ENCODE measurements at places on chromosomes 3 and 15. TPM values are rescaled to one million over a fixed set of nuclear protein-coding genes. Genes with fewer than 3 reads are reported as not detected.

GRCh38 chr3:69252631-69253030, 130.2 kb upstream of the LMOD3 start:
- no peak for DNase-seq

- DNase-seq = no peak
These were observed 1.4 kb upstream of the SNX33 start for GRCh38 chr15:75646112-75646943.

GRCh38 chr15:97712530-97712929, 248.0 kb upstream of the ARRDC4 start:
- no peak for DNase-seq

DNA sequence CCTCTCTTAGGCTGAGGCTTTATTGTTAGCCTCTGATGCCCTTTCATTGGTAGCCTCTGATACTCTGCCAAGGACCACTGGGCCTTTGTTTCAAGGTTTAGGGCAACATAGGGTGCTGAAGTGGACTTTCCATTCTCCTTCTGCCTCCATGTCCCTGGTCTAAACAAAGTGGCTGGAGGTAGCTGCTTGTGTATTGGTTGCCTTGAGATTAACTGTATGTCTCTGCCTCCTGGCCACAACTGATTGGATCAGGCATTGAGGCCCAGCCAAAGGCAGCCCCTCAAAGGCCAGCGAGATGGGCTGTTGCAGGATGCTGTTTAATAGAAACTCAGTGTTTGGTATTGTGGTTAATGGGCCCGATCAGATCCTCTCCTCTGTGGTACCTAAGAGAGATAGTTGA, 77.9 kb upstream of the PRR23C start:
- DNase-seq = no peak

DNA sequence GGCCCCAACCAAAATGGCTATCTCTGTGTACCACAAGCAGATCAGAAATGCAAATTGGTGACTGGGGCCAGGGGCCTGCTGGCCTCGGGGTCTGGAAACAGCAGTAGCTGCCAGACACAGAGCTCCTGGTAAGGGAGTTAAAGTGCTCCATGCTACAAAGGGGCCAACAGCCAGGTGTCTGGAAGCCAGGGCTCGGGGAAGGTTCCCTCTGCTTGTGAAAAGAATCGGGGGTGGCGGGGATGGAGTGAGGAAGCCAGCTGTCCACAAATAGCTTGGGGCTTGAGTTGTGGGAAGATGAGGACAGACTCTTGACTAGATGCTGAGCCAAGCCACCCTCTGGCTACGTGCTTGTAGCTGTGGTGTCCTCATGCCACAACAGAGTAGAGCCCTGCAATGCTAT, 39.3 kb downstream of the CHRD start:
- DNase-seq = no peak

The PLSCR4 gene
- total RNA-seq = 1.6 TPM

- no peak for DNase-seq
These were observed 133.2 kb downstream of the ALDH1A2 start for GRCh38 chr15:57932348-57932747.

- DNase-seq = no peak
These were observed 1.3 kb downstream of the RBPMS2 start for GRCh38 chr15:64774037-64774628.

The MEX3B gene
- 6.1 TPM for total RNA-seq

The ACOX2 gene
- 4.2 TPM for total RNA-seq

The CCRL2 gene
- total RNA-seq = 0.29 TPM

DNA sequence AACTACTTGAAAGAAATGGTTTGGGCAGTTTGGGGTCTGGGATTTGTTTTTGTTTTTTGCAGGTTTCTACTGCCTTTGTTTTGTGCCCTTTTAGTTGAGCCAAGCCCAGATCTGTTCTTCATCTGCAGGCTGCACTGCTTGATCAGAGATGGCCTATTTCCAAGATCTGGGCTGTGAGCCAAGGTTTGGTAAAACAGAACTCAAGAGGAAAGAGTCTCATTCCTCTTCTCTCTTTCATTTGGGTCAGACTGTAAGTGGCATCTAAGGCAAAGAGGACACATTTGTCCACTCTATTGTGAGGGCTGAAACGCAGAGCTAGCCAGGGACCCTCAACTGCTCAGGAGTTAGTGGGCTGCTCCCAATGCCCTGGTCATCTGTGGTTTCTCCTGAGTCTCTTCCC, 104.4 kb upstream of the UBE3A start:
- DNase-seq = peak; percentile 48

The IGF1R gene
- total RNA-seq = 6.2 TPM

GRCh38 chr15:66682865-66683264, 19.2 kb upstream of the SMAD6 start:
- no peak for DNase-seq

DNA sequence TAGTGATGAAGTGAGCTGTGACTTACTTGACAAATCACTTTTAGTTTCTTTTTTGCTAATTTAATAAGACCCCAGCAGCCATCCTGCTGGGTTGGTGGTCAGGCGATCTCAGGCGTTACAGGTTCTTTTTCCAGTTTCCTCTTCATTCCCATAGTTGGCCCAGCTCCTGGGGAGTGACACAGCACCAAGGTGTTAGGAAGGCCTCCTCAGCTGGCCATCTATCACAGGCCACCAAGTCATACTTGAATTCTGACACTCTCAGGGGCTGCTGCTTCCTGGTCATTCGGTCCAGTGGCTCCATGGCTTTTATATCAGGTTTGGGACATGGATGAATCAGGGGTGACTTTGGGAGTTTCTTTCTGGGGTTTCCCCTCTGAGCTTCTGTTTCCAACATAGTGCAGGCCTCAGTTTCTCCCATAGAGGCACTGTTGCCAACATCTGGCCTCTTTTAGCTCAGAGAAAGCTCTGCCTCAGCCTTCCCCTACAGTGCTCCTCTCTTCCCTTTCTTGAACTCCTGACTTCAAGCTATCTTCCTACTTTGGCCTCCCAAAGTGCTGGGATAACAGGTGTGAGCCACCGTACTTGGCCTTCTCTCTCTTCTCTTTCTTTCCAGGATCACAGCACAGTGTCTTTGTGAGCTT, 211.8 kb downstream of the NR2F2 start:
- no peak for DNase-seq

DNA sequence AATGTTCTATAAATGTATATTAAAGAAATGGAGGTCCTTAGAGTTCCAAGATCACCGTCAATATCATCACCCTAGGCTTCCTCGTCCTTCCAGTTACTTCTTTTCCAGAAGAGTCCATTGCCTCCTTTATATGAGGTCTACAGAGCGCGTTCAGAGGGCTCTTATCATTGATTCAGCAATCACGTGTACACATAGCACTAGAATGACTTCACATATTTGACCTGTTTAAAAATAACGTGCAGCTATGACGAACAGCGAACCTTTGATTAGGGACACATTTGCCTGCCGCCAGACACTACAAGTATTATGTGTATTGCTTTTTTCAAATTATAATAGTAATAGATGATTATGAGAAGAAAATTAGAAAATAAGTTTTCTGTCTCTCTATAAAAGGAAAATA, 26.0 kb downstream of the IGF1R start:
- no peak for DNase-seq

The GJD2 gene
- not detected for total RNA-seq

DNA sequence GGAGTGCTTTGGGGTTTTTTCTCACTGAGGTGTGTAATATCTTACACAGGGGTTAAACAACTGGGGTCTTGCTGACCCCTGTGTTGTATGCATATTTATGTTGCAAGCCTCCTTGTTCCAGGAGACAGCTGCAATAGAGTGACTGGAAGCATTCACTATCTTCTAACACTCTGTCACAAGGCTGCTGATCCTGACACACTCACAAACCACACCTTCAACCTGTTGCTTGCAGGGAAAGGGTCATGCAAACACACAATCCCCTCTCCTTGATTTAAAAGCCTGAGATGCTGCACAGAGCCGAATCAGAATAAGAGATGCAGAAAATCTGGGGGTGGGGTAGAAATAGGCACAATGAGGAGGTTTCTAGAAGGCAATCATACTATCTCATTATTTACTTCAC, 197.3 kb downstream of the CADPS start:
- DNase-seq = no peak

The SUSD5 gene
- 2.3 TPM for total RNA-seq

The SLC15A2 gene
- 0.17 TPM for total RNA-seq

- DNase-seq = no peak
These were observed 59.5 kb upstream of the SUCLG2 start for GRCh38 chr3:67713764-67714469.

The BNC1 gene
- total RNA-seq = 8.5 TPM

- no peak for DNase-seq
These were observed 88.7 kb downstream of the CACNA2D3 start for GRCh38 chr3:54211097-54211496.

DNA sequence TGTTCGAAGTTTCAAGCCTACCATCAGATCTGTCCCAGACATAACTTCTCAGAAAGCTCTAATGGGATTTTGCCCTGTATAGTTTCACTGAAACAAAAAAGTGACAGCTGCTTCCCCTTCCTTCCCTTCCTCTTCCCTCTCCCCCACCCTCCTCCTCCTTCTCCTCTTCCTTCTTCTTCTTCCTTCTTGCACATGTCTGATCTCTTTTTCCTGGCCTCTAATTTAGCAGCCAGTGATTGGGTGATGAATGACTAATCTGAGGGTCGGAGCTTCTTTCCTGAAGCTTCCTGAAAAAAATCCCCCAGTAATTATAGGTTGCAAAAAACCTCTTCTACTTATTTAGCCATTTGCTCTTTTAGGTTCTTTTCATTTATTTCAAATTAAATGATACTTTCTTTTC, 168.7 kb downstream of the POTEB3 start:
- DNase-seq = no peak

DNA sequence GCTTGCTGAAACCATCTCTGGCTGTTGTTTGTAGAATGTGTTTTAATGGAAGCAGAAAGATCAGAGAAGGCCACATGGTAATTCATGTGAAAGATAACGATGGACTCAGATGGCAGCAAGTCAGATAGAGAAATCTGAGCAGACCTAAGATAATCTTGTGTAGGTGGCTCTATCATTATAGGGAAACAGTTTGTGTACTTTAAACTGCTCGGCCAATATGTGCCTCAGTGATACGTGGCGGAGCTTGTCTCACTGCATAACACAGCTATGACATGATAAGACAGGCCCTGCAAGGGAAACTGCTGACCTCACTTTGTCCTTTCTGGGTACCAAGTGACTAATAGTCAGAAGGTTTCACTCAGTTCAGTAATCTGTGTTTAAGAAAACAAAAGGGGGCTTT, 51.0 kb downstream of the MME start:
- DNase-seq = no peak

- DNase-seq = peak; percentile 39
These were observed 36.4 kb upstream of the MYZAP start for GRCh38 chr15:57555270-57555669.

- DNase-seq = no peak
These were observed 80.1 kb downstream of the RSL24D1 start for GRCh38 chr15:55116636-55117035.

DNA sequence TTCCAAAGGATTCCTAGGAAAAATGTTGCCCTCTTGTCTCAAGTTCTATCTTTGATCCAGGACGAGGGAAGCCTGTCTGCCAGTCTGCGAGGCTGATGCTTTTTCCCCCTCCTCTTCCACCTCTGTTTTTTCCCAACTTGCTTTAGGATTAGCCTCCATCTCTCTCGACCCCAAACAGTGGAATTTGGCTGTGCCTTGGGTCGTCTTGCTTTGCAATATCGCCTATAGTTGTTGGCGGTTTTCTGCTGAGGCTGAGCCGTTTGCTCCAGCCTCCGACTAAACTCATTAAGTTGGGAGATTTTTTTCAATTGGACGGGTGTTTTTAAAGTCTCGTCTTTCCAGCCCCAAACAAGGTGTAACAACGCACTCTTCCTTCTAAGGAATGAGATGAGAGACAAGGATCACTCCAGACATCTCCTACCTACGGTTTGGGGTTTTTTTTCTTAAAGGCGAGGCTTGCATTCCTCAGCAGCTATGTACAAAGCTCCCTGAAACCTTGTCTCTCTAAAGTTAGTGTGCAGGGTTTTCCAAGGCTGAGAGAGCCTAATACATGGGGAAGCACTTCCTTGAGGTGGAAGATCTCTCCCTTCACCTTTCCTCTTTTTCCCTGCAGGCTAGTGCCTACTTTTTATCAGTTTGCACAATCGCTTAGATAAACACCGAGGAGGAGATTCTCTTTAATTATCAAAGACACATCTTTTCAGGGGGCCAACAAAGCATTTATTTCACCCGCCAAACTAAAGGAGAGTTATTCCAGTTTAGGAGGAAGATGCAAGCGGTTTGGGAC, 4.8 kb upstream of the NR2F2 start:
- peak; percentile 50 for DNase-seq

GRCh38 chr3:59800481-59800880, 750.7 kb upstream of the CFAP20DC start:
- no peak for DNase-seq

The KCNMB2 gene
- 0.06 TPM for total RNA-seq

GRCh38 chr3:14461748-14462324, 59.4 kb downstream of the SLC6A6 start:
- DNase-seq = peak; percentile 59

- DNase-seq = peak; percentile 44
These were observed 75.2 kb upstream of the HERC1 start for GRCh38 chr15:63908991-63909390.

The PEX11A gene
- total RNA-seq = 4.3 TPM

DNA sequence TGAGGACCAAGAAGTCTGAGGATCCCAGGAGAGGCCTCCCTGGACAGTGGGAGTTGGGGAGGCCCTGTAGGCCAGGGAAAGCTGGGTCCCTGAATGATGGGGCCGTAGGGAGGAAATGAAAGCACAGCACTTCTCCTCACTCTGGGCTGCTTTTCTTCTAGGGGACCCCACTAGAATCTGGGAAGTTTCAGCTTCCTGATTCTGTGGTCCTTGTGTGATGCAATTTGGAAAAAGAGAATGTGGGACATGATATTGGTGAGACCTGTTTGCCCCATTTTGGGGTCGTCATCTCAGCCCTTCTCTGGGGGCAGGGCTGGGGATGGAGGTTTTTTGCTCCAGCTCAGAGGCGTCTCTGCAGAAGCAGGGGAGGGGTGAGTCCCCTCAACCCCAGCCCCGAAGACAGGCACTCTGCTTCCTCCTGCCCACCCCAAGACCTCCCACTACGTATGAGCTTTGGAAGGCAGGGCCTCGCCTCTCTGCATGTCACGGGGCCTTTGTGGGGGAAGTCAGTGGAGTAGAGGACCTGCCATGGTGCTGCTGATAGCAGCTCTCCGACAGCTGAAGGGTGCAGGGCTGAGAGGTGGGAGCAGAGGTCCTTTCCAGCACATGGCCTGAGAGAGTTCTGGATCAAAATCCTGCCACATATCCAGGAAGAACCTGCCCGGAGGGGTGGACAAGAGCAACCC, 1.5 kb upstream of the SNX22 start:
- DNase-seq = no peak

The CCR3 gene
- not detected for total RNA-seq
